ENCODE measurements at places on chromosomes 2 and 18.
A peak's percentile ranks its signal among the peaks of the same experiment; 100 is the strongest.

GRCh38 chr18:9738266-9738969, 30.3 kb downstream of the RAB31 start:
- DNase-seq: no peak

- DNase-seq: no peak
These were observed 193.6 kb downstream of the MTCL1 start for GRCh38 chr18:8899000-8899399.

DNA sequence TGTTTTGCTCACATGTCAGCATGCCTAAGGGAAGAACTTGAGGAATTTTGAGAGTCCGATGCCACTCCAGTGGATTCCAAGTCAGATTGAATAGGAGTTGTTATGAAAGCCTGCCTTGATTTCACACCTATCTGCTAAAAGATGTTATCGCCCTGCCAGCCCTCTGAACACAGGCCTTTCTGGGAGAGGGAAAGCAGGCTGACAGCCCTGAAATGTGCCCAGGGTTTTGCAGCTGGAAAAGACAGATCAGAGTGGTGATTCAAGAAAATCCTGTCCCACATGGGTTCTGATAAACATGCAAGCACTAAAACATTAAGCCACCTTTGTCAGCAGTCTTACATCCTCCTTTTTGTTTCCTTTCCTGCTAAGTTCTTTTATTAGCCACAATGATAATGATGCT, 1752.9 kb upstream of the CELF4 start:
- no peak for DNase-seq

GRCh38 chr2:65477590-65477989, 45.2 kb upstream of the SPRED2 start:
- no peak for DNase-seq

- no peak for DNase-seq
These were observed 31.6 kb upstream of the GMCL1 start for GRCh38 chr2:69797836-69798289.

GRCh38 chr2:73870084-73870483, 22.7 kb upstream of the ACTG2 start:
- DNase-seq: no peak

DNA sequence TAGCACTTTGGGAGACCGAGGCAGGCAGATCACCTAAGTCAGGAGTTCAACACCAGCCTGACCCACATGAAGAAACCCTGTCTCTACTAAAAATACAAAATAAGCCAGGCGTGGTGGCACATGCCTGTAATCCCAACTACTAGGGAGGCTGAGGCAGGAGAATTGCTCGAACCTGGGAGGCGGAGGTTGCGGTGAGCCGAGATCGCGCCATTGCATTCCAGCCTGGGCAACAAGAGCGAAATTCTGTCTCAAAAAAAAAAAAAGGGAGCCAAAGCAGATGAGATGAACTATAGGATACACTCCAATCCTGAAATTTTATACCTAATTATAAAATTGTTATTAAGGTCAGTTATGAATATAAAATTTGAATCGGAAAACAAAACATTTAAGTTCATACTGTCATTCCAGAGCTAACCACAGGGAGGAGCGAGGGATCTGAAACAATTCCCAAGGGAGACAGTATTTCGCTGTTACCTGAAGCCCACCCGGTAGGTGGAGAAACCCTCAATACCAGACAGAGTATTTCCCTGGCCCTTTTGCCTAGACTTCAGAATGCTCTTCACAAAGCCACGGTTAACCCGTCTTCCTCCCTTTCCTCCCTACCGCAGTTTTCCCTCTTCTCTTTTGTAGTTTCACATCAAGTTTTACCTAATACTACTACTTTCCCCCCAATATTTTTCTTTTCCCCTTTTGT, 1.4 kb downstream of the PPM1G start:
- DNase-seq: no peak

GRCh38 chr2:204486321-204486720, 59.0 kb upstream of the PARD3B start:
- no peak for DNase-seq

DNA sequence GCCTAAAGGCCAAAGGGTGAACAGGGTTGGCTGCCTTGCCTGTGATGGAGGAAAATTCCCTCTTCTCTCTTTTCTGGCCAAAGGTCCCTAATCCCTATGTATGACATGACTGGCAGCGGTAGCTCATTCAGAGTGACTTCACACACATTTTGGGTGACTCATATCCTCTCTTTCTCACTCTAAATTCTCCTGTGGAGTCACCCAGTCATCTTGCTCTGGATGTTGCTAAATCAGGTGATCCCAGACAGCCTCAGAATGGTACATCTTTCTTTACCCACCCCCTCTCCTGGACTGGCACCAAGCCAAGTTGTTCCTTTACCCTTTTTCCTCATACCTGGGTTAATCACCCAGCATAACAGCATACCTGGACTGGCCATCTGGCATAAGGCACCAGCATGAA, 77.2 kb downstream of the NEURL3 start:
- no peak for DNase-seq

- DNase-seq: no peak
These were observed 435.9 kb downstream of the DCDC2C start for GRCh38 chr2:4139316-4139715.

- DNase-seq: no peak
These were observed 103.1 kb upstream of the SPATS2L start for GRCh38 chr2:200203381-200203827.

DNA sequence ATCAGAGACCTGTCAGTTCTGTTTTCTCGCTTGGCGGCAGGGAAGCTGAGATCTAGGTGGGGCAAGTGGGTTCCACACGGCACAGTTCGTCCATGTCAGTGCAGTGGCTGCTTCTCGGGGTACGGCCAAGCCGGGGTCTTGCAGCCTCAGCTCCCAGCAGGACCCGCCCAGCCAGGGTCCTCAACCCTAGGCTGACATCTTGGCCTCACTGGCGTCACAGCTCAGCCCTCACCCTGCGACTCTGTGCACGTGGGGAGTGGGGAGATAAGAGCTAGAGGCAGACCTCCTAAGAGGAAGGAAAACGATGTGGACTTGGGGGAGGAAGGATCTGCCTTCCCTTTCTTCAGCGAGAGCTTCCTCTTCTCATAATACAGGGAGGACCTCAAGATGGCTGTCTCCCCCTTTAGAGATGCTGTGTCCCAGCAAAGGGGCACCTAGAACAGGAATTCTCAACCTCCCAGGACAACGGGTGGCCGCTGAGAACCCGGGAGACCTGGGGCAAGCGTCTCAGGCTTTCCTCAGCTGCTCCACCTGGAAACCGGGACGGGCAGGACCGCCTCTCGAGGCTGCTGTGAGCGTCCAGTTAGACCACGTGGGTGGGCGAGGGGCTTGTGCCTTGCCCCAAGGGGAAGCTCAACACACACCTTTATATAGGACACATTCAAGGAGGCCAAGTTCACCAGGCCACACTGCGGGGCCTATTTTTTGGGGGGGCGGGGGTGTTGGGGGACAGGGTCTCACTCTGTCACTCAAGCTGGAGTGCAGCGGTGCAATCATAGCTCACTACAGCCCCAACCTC, 23.5 kb upstream of the KLF11 start:
- no peak for DNase-seq

DNA sequence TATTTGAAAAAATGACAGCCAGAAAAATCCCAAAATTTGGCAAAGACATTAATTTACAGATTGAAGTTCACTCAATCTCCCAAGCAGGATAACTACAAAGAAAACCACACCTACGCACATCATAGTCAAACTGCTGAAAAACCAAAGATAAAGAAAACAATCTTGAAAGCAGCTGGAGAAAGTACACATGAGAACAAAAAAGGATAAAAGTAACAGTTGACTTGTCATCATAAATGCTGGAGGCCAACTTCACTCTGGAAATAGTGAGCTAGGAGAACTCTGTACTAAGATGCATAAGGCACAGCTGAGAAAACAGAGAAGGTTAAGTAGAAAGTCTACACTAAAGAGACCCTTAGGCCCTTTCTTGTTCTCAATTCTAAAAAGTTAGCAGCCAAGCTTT, 73.1 kb downstream of the TLK1 start:
- DNase-seq: no peak

- DNase-seq: no peak
These were observed 272.6 kb downstream of the ETAA1 start for GRCh38 chr2:67669766-67670165.

GRCh38 chr18:32455361-32455760, 15.3 kb downstream of the GAREM1 start:
- no peak for DNase-seq

GRCh38 chr2:26922405-26923188, 47.8 kb upstream of the MAPRE3 start:
- DNase-seq: no peak

- DNase-seq: peak; percentile 19
These were observed 128.7 kb downstream of the LYPD6B start for GRCh38 chr2:149167001-149167780.

GRCh38 chr2:190308031-190308430, 11.6 kb downstream of the HIBCH start:
- DNase-seq: no peak

GRCh38 chr2:45946023-45946422, 294.5 kb downstream of the PRKCE start:
- no peak for DNase-seq

GRCh38 chr18:46502444-46502843, 154.6 kb downstream of the LOXHD1 start:
- no peak for DNase-seq

DNA sequence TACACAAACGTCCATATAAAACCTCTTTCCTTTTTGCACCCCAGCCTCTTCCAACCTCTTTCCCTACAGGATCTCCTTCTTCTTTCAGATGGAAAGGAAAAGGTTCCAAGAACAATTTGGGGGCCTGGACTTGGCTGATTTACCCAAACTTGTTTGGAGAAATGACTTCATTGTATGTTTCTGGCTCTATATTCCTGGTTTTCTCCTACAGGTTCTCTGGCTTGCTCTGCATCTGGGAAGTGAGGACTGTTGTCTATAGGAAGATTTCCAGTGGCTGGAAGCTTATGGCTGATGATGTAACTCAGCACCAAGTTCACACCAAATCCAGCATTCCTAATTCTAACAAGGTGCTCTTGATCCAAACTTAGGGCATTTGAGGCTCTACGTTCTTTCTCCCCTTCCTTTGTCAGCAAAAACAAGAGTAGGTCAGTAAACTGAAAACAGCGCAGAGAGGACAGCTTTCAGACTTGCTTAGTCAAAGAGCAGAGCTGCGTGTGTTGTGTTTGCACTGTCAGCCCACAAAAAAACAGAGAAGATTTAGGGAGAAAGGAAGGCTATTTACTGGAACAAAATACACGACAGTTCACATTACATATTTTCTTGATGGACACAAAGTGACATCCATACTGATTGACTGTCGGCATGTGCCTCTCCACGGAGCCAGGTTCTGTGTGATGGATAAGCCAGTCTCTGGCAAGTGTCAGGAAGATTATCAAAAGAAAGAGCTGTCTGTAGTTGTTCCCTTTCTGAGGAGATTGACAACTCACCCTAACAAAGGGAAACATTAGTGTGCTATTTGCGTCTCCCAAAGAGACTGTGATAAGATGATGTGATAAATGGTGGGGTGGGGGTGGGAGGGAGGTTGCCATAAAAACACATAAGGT, 39.7 kb downstream of the CDCA7 start:
- no peak for DNase-seq

DNA sequence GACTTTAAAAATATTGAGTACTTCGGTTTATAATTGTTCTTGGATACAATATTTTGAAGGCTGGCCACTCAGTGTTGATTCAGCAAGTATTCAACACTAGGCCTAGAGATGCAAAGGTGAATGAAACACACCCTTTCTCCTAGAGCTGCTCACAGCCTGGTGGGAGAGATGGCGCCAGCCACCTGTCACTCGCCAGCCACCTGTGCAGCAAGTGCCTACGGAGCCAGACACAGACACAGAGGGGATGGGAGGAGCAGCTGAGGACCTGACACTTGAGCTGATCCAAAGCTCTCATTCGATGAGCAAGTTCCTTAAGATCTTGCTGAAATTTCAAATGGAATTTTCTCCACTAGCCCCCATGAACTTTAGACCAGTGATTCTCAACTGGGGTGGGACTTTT, 151.1 kb upstream of the RIOK3 start:
- no peak for DNase-seq

GRCh38 chr2:54529935-54530334, 73.8 kb downstream of the SPTBN1 start:
- no peak for DNase-seq

DNA sequence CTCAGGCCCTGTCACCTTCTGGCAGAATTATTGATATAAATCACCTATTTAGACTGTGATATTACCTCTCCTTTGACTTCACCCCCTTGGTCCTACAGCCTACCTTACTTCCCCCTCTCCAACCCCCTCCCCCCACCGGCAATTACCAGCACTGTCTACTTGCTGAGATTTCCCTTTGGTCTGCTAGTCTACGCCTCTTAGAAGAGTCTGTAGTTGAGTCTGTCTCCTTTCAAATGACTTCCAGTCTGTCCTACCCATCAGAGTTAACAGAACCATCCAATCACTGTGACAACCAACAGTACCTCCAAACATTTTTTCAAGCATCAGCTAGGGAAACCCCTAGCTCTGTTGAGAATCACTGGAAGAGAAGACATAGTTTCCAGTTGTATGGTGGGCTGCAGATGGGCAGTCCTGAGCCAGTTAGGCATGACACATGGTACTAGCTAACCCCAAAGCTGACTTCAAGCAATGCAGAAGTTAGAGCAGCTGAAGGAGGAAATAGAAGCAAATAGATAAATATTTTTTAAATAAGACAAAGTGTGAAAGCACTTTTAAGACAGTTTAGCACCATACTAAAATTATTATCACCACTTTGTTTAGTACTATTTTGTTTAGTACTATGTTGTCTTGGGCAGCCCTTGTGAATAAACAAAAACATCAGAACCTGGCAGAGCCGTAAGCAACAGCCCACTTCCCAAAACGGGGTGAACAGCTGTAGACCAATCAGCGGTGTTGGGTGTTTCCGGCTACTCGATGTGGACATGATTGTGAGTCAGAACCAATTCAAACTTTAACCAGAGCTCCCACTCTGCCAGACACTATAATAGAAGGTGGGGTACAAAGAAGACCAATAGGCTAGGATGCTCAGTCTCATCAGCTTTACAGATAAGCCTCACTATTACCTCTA, 2.7 kb upstream of the ASNSD1 start:
- DNase-seq: no peak

- DNase-seq: peak; percentile 57
These were observed 173.6 kb downstream of the SMAD7 start for GRCh38 chr18:48777026-48777743.

- no peak for DNase-seq
These were observed 55.7 kb downstream of the GLI2 start for GRCh38 chr2:120791243-120791961.

- no peak for DNase-seq
These were observed 13.8 kb upstream of the TTC27 start for GRCh38 chr2:32614084-32614483.

- DNase-seq: no peak
These were observed 25.6 kb upstream of the ACSL3 start for GRCh38 chr2:222835143-222835822.

DNA sequence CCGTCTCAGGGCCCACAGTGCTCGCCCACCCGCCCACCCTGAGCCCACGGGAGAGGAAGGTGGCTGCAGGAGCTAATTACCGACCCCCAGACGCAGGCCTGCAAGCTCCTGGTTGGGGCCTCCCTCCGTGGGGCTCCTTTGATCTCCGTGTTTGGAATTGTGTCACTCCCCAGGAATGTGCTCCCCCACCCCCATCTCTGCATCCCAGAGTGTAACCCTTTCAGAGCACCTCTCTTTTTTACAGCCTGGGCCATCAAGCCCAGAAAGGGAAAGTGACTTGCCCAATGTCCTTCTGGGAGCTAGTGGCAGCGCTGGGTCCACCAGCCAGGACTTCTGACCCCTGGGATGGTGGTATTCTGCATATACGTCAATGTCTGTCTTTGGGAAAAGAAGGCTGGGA, 335.1 kb downstream of the CYRIA start:
- DNase-seq: no peak

GRCh38 chr2:191845248-191845715, 1.6 kb downstream of the CAVIN2 start:
- no peak for DNase-seq

All from activated CD8-positive, alpha-beta memory T cell treated with anti-CD3 and anti-CD28 coated beads for 1 hour (primary cell).